WERI-Rb-1 (cell line): ENCODE measurements at places on chromosomes 16 and 17.
A peak's percentile ranks its signal among the peaks of the same experiment; 100 is the strongest.

- no peak for DNase-seq
These were observed 14.4 kb downstream of the SYCE1L start for GRCh38 chr16:77213542-77214106.

DNA sequence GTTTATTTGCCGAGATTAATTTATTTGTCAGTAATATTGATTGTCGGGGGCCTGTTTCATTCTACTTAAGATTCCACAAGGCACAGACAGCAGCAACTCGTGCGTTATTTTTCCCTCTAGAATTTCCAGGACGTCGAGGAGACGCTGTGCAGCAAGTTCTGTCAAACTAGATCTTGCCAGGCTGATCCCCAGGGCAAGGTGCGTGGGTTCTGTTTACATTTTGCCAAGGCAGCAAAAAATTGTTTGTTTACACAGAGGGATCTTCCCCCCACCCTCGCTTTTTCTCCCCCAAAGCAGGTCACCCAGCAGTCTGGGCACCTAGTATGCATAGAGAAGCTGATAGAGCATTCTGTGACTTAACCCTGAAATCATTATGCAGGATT lies 111.4 kb downstream of the IRX3 start:
- DNase-seq: no peak

- DNase-seq: no peak
These were observed 60.5 kb downstream of the CMIP start for GRCh38 chr16:81505011-81505661.

- DNase-seq: no peak
These were observed 381.8 kb downstream of the SOX9 start for GRCh38 chr17:72502371-72503341.

GRCh38 chr17:82296511-82297279 lies 20.7 kb downstream of the CD7 start:
- no peak for DNase-seq

- no peak for DNase-seq
These were observed 99.1 kb upstream of the RBBP6 start for GRCh38 chr16:24440306-24440705.

DNA sequence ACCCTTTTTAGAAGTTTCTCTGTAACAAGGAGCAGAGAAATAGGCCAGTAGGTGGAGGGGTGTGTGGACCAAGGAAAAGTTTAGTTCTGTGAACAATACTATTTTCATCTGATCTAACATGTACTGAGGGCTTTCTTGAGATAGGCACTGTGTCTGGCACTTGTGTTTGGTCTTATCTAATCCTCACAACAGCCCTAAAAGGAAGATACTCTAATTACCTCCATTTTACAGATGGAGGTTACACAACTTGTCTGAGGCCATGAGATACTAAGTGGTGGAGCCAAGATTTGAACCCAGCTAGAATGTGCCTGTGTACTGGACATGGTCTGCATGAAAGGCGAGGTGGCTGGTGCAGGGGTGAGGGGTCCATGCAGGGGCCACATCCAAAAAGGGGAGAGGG lies 4.5 kb downstream of the TNFSF12 start:
- no peak for DNase-seq

GRCh38 chr16:180101-180675 lies at the start of gene HBQ1:
Gene HBQ1 (plus strand): TSS chr16:180459. CDS start chr16:180487, 28 bp downstream.
- peak; percentile 61 for DNase-seq

DNA sequence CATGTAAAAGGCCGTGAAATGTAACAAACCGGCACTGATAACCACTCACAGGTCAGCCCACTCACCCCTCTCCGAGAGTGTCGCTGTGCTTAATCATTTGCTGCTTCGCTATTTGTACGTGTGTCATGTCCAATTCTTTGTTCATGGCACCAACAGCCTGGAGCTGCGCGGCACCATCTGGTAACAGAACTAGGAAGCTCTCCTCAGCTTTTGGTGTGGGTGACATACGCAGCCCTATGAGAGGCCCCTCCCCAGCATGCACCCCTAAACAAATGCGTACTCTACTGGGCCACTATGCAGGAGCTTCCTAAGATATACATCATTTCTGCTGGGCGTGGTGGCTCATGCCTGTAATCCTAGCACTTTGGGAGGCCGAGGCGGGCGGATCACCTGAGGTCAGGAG lies 2.3 kb upstream of the PECAM1 start:
- DNase-seq: no peak

DNA sequence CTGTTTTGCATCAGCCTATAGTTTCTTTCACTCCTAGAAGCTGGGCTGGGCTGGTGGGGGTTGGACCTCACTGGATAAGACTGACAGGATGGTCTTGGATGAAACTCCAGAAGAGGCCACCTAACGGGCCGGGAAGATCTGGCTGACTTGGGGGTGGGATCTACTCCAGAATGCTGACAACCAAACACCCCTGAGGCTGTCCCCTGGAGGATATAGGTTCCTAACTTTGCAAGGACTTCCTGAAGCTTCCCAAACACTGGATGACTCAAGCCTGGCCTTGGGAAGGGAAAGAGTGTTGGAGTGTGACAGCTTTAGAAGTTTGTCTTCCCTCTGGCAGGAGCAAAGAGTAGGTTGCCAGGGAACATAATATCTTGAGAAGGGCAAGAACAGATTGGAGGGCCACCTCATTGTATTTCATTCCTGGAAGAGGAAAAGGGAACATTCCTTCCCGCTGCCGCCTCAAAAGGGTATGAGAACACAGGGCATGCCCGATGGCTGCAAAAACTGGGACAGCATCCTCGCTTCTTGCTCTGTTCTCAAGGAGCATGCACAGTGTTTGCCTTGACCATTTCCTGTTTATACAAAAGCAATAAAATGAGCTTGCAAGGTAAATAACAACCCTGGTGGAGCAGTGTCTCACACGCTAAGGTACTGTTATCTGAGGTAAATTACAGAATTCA lies 6.8 kb upstream of the CYB5B start:
- no peak for DNase-seq

DNA sequence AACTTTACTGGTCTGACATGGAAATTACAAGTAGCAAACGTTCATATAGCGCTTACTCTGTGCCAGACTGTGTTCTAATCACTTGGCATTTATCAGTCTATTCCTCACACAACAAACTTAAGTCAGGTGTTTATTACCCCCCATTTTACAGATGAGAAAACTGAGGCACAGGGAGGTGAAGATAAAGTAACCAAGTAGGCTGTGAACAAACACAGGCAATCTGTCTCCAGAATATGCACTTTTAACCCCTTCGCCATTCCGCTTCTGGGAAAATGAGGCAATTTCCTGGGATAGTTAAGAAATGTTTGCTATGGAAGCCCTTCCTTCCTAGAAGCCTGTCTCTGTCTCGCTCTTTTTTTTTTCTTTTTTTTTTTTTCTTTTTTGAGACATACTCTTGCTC lies 12.2 kb upstream of the CXCL16 start:
- no peak for DNase-seq

GRCh38 chr16:88871349-88871702 lies 4.9 kb upstream of the PABPN1L start:
- no peak for DNase-seq

DNA sequence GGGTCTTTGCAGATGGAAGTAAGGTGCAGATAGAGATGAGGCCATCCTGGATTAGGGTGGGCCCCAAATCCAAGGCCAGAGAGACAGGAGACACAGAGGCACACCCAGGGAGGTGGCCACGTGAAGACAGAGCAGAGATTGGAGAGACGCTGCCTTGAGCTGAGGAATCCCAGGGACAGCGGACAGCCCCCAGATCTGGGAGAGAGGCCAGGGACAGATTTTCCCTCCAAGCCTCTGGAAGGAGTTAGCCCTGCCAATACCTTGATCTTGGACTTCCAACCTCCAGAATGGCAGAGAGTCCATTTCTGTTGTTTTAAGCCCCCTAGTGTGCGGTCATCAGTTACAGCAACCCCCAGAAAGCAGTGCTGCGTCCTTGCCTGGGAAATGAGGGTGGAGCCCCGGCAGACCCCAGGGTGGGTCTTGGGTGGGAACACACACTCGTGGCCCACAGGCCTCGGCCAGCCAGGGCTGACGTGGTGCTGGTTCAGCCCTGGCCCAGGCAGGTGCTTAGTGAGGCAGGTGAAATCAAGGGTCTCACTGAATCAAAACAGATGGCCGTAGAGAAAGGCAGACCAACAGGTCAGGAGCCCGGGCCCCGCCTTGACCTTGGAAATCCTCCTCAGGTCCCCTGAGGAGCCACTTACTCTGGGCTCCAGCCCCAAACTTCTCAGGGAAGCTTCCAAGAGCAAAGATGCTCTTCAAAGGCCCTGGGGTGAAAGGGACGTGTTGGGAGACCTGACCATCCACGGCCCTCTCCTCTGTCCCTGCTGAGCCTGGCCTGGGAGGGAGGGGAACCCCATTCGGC lies 169.3 kb downstream of the RBFOX3 start:
- no peak for DNase-seq

DNA sequence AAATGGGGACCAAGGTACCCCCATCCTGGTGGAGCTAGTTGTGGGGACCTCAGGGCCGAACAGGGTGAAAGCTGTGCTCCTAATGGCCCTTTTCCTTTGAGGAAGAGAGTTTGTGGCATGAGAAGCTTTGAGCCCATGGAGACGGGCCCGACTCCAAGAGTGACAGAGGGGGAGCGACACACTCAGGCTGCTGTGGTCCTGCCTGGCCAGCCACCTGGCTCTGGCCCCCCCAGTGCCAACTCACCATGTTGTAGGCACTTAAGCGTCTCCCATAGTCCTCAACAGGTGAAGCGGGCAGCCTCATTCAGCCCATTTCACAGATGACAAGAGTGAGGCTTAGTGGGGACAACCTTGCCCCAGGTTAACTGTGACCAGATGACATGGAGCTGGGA lies 1.6 kb downstream of the IL21R start:
- DNase-seq: no peak

- no peak for DNase-seq
These were observed 2.7 kb downstream of the PRCD start for GRCh38 chr17:76542566-76542971.

- no peak for DNase-seq
These were observed 643.0 kb downstream of the MAF start for GRCh38 chr16:78957317-78958100.

- no peak for DNase-seq
These were observed 54.6 kb downstream of the MARCHF10 start for GRCh38 chr17:62753562-62753961.

GRCh38 chr16:8087146-8087545 lies 503.2 kb downstream of the TMEM114 start:
- no peak for DNase-seq
